ENCODE measurements at places on chromosomes 11 and 22. TPM values are rescaled to one million over a fixed set of nuclear protein-coding genes. Genes with fewer than 3 reads are reported as not detected.

GRCh38 chr11:26951809-26952515 lies 42.0 kb upstream of the FIBIN start:
- no peaks in the 10 kb centered on the region for H3K4me1 ChIP-seq
- no peak overlapping the region for H3K27ac ChIP-seq
- no peaks in the 10 kb centered on the region for H3K27me3 ChIP-seq
- no peak for DNase-seq

- H3K27me3 ChIP-seq, result peaks cover 13% of the 10 kb centered on the region
- peak; percentile 29 for DNase-seq
- no peak overlapping the region for H3K27ac ChIP-seq
- peaks cover 13% of the 10 kb centered on the region for H3K4me1 ChIP-seq
- no peak overlapping the region for H3K4me3 ChIP-seq
Measured at GRCh38 chr11:6315811-6316425, 4.4 kb downstream of the CAVIN3 start.

- H3K4me3 ChIP-seq, result no peak overlapping the region
- no peak for DNase-seq
- peaks cover 6% of the 10 kb centered on the region for H3K27me3 ChIP-seq
- H3K27ac ChIP-seq, result no peak overlapping the region
- H3K4me1 ChIP-seq, result no peaks in the 10 kb centered on the region
Measured at GRCh38 chr11:20261526-20261925, 101.3 kb upstream of the DBX1 start.

DNA sequence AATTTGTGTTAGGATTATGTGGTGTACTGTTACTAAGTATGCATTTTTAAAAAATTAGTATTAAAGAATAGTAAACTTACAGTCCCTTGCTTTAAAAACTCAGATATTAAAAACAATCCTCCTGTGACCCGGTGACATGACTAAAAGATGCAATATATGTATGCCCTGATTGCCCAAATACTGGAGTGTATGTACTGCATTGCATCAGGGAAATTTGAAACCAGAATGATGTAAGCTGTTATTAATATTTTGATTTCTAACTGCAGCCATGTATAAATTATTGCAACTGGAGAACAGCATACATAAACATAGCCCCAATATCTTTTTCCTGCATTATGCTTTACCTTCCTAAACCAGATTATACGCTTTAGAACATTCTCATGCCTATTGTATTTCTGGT lies 3.7 kb upstream of the HSPA8 start:
- no peak overlapping the region for H3K27ac ChIP-seq
- DNase-seq, result no peak
- H3K27me3 ChIP-seq, result no peaks in the 10 kb centered on the region
- no peak overlapping the region for H3K4me3 ChIP-seq
- H3K4me1 ChIP-seq, result peaks cover 15% of the 10 kb centered on the region
- peaks cover 12% of the 10 kb centered on the region for H3K36me3 ChIP-seq

DNA sequence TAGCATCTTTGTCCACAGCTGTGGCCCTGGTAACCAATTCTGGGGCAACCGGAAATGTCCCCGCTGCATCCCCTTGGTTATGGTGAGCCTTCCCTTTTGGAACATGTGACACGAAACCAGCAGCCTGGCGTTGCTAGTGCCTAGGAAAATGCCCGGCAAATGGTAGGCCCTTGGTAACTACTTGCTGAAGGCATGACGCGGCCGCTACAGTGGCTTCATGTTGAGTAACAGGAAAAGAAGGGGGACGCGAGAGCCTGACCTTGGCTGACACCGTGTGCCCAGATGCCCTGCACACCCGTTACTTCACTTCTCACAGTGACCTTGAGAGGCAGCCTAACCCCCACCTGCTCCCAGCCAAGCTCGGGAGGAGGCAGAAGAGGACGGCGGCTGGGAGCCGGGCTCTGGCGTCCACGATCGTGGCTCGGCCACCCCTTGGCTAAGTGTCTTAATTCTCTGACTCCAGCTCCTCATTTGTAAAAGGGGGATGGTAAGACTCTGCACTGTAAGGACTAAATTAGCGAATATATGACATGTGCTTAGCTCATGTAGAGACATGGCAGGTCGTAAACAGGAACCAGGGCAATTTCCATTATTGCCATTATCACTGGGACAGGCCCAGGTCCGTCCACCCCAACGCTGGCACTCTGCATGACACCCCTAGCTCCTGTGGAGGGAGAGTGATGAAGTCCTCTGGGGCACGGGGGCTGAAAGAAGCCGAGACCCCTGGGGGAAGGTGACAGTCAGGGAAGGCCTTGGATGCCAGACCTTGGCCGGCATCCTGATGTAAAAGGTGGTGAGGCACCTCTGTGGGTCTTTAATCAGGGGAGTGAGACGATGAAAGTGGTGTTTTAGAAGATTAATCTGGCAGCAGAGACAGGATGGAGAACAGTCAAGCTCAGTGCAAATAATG lies 18.9 kb downstream of the IFT27 start:
- H3K27ac ChIP-seq, result no peak overlapping the region
- peaks cover 28% of the 10 kb centered on the region for H3K27me3 ChIP-seq
- DNase-seq, result no peak
- H3K4me1 ChIP-seq, result no peaks in the 10 kb centered on the region
- H3K4me3 ChIP-seq, result no peak overlapping the region
- peaks cover 1% of the 10 kb centered on the region for H3K36me3 ChIP-seq

Gene SHISAL1
- 0.46 TPM for total RNA-seq

Gene NAV2
- 88.3 TPM for total RNA-seq
